ENCODE measurements at places on chromosomes 5 and 9. TPM values are rescaled to one million over a fixed set of nuclear protein-coding genes. Genes with fewer than 3 reads are reported as not detected.

The PCDHB11 gene
- 0.20 TPM for total RNA-seq

The PITX1 gene
- total RNA-seq: 14.2 TPM

The WDR70 gene
- total RNA-seq: 13.6 TPM

The PHF24 gene
- 0.09 TPM for total RNA-seq

The FGF1 gene
- 0.29 TPM for total RNA-seq

The LCN12 gene
- 1.8 TPM for total RNA-seq

The C1QTNF3 gene
- 0.33 TPM for total RNA-seq

The FOXE1 gene
- total RNA-seq: 4.3 TPM

The PRRC1 gene
- 47.3 TPM for total RNA-seq

The SPINK4 gene
- total RNA-seq: not detected

The ADRA1B gene
- 19.1 TPM for total RNA-seq

The PCDHB12 gene
- total RNA-seq: not detected

The PCDHGB3 gene
- 0.12 TPM for total RNA-seq

The SPARC gene
- 27.1 TPM for total RNA-seq

The KCNIP1 gene
- total RNA-seq: not detected

The CDKN2B-AS1 gene
- not detected for total RNA-seq

The SLC28A3 gene
- total RNA-seq: not detected

The CDC20B gene
- total RNA-seq: 0.08 TPM

The PCDHB6 gene
- 0.78 TPM for total RNA-seq

The PCDHB5 gene
- total RNA-seq: 1.4 TPM

The SH2D3C gene
- total RNA-seq: not detected

The IFNA10 gene
- not detected for total RNA-seq

The IL9 gene
- not detected for total RNA-seq

The TOMM5 gene
- 333 TPM for total RNA-seq

The C8G gene
- 0.94 TPM for total RNA-seq

The WDR31 gene
- total RNA-seq: 1.3 TPM

Measured in A549 treated with ZK216348 at 1 μM for 4 hours (cell line).